Right ventricle myocardium inferior (tissue), 1 donor: ENCODE measurements at places on chromosomes 3 and 15.

DNA sequence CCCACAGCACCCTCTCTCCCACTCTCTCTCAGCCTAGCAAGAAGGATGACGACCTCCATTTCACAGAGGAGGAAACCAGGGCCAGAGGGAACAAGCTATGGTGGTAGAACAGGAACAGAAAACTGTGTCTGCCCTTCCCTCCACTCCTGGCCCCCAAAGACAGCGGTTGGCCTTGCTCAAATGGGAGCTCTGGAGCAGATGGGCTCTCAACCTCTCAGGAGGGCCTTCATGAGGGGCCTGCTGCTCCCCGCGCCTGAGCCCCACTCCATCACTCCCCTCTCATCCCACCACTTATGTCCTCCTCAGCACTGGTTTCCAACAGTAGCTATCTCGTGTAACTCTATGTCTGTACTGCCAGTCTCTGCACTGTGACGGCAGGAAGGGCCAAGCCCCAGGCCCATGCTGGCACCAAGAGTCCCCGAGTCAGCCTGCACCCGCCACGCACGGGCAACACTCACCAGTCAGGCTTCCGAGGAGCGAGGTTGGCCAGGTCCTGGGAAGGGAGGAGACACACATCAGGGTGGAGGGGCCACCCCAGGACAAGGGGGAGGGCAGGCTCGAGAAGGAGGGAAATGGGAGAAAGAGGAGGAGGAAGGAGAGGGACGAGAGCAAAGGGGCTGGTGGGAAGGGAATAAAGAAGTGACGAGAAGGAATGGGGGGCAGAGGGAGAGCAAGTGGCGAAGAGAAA, 45.5 kb downstream of the PTH1R start:
- DNase-seq = no peak

DNA sequence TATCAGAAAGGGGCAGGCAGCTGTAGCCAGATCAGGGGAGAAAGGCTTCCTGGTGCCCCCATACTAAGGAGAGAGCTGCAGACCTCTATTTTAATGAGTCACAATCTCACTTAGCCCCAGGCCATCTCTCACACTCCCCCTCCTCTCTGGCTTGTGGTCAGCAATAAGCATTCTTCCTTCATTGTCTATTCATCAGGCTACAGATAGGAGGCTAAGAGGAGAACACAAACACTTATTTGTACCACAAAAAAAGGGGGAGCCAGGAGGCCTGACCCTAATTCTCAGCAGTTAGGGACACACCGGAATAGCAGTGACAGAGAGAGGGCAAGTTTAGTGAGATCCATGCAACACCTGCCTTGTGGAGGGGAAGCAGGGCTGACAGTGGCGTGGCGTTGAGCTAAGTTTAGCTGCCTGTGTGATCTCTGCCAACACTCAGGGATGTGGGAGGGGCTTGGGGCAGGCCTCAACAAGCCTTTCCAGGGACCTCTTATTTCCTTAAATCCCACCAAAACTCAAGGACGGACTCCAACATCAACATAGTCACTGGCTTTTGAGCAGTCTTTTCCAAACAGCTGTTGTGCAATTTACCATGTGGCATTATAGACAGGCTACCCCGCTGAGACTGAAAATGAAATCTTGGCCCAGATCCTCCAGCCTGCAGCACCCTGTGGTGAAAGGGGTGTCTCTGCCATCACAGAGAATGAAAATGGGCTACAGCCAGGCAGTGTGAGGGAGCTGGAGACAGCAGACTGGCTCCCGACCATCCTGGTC, 191.9 kb upstream of the TSC22D2 start:
- no peak for DNase-seq

DNA sequence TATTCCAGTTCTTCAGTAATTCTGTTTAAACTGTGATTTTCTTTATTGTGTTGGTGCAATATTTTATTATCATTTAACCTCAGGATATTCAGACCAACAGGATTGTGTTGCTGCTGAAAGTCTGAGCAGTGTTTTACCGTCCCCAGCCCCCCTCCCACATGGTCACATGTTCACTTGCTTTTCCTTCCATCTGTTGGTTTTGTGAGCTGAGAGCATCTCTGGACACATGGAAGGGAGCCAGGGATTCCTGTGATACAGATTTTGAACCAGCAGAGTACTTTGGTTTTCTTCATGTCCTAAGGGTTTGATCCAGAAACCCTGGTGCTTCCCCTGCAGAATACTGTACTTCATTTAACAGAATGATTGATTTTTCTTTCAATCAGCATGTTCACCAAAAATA, 11.9 kb downstream of the ARRDC4 start:
- no peak for DNase-seq

DNA sequence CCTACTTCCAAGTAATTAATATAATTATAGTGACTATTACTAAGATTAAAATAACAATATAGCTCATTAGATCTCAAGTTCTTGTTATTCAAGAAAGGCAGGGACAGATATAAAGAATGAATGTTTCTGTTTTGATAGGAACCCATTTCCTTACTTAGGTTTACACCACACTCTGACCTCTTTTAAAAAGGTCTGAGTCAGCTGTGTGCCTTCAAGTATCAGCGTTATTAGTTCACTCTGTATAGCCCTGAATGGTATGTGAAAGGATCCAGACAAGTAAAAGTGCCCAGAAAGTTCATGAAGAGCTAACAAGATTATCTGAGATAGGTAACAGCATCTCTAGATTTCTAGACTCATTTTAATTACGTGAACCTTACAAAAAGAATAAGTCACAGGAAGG, 28.9 kb downstream of the PDCD10 start:
- no peak for DNase-seq

DNA sequence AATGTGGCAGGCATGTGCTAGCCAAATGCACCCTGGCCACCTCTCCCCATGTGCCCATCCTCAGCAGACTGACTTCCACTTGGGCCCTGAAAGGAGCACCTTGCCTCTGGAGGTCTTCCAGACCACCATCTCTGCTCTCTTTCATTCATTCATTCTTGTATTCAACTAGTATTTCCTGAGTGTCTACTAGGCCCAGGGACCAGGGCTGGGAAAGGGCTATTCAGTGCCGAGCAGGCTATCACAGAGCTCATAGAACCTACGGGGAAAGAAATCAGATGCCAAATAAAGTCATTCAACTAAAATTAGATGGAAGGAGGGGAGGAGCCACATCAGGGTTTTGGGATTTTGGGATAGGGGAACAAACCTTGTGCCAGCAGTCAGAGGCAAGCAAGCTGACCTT, 18.9 kb downstream of the PRR23A start:
- no peak for DNase-seq

DNA sequence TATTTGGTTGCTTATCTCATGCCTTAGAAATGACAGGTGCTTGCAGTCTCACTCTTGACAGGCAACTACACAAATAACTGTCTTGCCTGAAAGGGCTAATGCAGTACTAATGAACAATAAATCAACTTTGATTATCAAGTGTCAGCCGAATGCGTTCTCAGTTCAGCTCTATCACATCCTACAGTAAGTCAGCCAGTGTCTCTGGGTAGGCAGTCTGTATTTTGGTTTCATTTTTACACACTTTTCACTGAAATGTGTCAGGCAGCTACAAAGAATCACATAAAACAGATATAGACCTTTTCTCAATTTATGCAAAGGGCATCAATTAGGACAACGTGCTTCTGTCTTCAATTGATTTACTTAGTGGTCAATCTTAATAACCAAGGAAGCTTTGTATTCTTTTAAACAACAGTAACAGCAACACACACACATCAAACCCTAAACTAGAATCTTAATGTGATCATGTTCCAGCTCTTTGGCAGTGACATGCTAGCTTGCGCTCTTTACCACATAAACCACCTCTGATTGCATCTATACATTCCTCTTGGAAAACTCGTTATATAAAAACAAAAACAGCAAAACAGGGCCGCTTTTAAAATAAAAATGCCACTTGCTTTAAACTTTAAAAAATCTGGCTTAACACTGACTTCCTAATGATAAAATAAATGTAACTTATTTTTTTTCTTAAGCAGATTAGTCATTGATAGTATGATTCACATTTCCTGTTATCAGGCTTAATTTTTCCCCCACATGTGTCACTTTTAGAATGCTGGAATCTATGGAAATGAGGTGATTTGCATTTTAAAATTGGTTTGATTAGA, 520.4 kb downstream of the FOXP1 start:
- no peak for DNase-seq

GRCh38 chr3:73786321-73786807, 161.6 kb upstream of the PDZRN3 start:
- DNase-seq = no peak

DNA sequence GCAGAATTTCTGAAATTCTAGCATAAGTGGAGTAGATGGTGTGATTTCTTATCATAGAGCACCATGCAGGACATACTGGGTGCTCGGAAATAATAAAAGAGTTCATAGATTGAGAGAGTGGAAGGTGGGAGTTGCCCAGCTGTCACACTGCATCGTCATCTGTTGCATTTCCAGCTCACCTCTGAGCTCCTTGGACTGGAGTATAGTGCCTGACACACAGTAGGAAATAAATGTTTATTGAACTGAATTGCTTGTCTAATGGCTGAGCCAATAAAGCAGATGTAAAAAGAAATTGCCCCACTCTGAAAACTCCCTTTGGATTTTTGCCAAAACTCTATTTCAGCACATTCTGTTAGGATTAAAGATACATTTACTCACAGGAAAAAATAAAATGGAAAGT, 108.9 kb upstream of the UBE2E1 start:
- no peak for DNase-seq

GRCh38 chr3:155326901-155327300, 33.4 kb upstream of the STRIT1 start:
- no peak for DNase-seq

- no peak for DNase-seq
Observed at GRCh38 chr3:53806182-53807116, 39.8 kb downstream of the CHDH start.

DNA sequence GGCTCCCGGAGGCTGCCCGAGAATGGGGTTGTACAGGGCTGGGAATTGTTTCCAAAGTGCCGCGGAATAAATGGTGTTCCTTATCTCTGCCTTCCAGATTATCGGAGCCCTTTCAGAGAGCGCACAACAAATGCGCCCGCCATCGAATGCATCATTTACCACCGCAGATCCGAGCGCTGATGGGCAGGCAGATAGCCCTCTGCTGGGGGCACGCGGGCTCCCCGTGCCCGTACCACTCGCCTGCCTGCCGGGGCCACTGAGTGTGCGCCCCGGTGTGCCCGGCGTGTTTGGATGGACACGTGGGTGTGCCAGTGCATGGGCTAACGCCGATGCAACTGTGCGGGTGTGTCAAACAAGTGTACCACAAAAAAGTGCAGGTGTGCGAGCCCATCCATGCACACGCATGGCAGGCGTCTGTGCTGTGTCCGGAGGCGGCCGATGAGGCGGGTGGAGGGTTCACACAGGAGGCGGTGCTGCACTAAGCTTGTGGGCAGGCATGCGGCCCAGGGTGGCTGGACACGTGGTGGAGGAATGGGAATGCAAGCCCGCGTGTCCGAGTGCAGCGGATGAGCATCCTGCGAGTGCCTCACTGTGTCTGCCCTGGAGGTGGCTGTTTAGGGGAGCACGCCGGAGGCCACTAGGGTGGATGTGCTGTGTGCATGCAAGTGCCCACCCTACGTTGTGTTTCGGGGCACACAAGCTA, 3.8 kb upstream of the GATA2 start:
- peak; percentile 72 for DNase-seq

GRCh38 chr15:91521548-91521947, 332.0 kb upstream of the SLCO3A1 start:
- DNase-seq = no peak

DNA sequence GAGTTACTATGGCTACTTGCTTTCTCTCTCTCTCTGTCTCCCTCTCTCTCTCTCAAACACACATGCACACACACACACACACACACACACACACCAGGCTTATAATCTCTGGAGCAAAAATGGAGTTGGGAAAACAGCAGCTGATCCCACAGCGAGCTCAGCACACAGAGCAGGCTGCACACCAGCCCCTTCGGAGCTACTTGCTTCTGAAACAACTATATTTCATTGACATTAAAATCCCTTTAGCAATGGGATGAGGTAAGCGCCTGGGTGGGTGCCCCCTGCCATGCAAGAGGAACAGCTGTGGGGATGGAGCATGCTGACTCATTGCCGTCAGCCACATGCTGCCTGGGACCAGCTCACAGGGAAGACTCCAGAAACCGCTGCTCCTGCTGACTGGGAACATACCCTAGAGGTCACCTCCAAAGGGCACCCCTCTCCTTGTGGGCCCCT, 45.7 kb downstream of the B3GNT5 start:
- DNase-seq = peak; percentile 78

GRCh38 chr3:124885466-124886167, 1.5 kb downstream of the ITGB5 start:
- DNase-seq = no peak

GRCh38 chr15:28133281-28133680, 34.2 kb upstream of the OCA2 start:
- DNase-seq = no peak

- DNase-seq = no peak
Observed at GRCh38 chr15:69316291-69316690, 17.6 kb downstream of the PAQR5 start.

DNA sequence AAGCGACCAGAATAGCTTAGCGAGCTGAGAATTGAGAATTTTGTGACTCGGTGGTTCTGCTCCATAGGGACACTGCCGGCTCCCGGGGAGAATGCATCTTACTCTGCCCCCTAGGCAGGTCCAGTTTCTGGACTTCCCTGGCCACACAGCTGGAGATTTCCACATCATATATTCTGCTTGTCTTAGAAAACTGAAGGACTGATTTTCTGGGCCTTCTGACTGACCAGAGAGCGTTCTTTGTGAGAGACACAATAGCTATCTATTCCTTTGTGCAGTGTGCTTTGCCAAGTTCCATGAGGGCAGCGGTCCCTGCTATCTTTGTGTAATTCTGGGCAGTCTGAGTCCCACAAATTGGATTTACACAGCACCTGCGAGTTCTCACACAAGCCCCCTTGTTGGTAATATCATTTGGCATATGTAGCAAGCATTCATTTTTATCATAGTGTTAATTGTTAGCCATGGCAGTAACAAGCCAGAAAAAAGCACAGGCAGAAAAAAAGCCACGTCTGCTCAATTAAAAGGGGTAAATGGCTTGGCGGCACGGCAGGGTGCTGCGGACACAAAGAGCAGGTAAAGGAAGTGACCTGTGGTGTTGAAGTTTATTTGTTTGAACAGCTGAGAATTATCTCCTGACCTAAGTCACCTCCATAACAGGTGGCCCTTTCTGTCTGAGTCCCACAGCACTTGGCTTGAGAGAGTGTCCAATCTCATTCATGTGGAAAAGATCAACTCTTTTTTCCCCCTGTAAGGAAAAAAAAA, 688.7 kb downstream of the TUSC7 start:
- DNase-seq = no peak

DNA sequence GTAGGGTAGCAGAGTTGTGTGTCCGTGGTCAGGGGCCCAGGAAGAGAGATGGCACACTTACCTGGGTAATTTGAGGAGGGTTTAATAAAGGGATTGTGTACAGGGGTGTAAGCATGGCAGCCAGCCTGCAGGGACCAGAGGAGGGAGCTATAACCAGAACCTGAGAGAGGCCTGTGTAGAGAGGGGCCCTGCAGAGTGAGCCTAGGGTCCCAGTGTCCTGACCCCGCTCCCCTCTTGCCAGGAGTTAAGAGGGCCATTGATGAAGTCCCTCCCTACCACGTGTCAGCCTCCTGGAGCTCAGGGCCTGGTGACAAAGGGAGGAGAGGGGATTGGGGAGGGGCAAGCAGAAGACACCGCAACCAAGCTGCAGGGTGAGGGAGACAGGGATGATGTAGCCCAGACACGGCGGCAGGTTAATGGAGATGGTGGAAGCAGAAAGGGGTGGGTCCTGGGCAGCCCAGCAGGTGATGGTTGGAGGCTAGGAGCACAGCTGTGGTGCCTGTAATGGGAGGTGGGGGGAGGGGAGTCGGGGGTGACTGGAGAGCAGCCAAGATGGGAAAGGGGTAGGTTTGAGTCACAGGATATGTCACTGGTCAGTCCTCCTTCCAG, 165.4 kb upstream of the TOPAZ1 start:
- no peak for DNase-seq
